ENCODE measurements at places on chromosomes 5 and 9. TPM values are rescaled to one million over a fixed set of nuclear protein-coding genes. Genes with fewer than 3 reads are reported as not detected.

The WNT8A gene
- not detected for total RNA-seq

The GABRP gene
- not detected for total RNA-seq

The PAXX gene
- total RNA-seq: 104 TPM

GRCh38 chr9:15211160-15211814, 95.7 kb downstream of the TTC39B start:
- DNase-seq: peak; percentile 48

GRCh38 chr9:114718801-114719221, 36.8 kb upstream of the TEX48 start:
- peak; percentile 42 for DNase-seq

GRCh38 chr9:129323376-129323998, 145.4 kb upstream of the IER5L start:
- DNase-seq: no peak

GRCh38 chr9:111040494-111040893, 2.2 kb upstream of the LPAR1 start:
- DNase-seq: no peak

DNA sequence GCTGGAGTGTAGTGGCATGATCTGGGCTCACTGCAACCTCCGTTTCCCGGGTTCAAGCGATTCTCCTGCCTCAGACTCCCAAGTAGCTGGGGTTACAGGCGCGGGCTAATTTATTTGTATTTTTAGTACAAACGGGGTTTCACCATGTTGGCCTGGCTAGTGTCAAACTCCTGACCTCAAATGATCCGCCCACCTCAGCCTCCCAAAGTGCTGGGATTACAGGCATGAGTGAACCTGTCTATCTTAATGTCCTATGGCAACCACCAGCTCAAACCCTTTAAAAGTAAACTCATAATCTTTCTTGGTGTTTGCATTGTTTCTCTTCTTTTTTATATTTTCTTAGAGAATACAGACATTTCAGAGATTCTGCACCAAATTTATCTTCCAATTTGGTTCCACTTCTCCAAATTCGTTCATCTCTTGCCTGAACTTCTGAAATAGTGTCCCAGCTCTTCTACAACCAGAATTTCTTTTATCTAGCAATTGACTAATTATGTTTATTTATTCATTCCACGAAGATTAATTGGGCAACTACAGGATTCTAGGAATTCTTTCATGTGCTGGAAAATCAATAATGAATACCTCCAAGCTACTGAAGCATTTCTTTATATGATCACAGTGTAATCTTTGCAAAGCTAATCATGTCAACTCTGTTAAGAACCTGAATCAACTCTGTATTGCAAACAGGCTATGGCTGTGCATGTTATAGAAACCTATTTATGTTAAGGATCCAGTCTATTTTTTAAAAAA, 60.0 kb upstream of the TYRP1 start:
- no peak for DNase-seq

DNA sequence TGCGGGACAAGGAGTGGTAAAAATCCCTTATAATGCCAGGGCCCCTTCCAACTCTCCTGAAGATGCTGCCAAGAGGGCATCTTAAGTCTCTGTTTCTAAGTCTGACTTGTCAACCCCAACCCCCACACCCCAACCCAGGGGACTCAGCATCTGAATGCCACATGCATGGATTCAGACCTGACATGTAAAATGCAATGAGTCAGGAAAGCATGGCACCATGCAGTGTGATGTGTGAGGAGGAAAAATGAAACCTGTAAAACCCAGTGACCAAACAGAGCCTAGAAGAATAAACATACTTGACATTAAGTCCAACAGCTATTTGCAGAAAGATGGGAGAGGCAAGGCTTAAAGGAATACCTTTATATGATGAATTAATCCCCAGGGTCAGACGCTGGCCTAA, 112.4 kb downstream of the ASTN2 start:
- no peak for DNase-seq

- DNase-seq: no peak
Measured at GRCh38 chr5:76688836-76689235, 27.1 kb upstream of the F2R start.

DNA sequence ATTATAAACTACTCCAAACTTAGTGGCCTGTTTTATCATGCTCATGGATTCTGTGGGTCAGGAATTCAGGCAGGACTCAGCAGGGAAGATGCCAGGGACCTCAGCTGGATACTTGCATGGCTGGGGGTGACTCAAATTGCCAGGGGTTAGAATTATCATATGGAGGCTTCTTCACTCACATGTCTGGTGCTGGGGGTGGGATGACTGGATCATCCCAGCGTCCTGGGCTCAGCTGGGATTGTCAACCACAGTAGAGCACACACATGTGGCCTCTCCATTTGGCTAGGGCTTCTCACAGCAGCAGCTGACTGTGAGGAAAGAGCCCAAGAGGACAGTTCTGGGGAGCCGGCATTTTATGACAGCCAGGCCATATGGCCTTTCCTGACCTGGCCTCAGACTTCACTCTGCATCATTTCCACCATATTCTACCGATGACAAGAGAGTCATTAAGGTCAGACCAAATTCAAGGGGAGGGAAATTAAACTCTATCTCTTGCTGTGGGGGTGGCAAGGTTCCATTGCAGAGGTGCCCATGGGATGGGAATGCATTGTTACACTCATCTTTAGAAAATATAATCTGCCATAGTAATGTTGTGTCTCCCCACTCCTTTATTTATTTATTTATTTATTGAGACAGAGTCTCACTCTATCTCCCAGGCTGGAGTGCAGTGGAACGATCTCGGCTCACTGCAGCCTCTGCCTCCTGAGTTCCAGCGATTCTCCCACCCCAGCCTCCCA, 5.2 kb upstream of the GRK6 start:
- DNase-seq: no peak

GRCh38 chr9:135921749-135922310, 14.5 kb upstream of the CAMSAP1 start:
- no peak for DNase-seq

DNA sequence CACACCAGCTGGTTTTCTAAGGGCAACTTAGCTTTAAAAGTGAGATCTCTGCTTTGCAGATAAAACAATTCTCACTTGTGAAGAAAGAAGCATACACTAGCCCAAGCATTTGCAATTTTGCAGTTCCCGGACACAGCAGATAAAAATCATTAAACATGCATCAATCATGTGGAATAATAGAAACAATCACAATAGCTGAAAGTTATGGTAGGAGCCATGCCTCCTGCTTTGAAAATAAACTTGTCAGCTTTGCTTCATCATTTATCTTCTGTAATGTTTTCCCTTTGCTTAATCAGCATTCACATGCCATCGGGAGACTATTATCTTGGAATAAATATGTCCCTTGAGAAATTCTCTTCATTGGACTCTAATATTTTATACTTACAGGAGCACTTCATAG, 60.3 kb upstream of the DAB2 start:
- DNase-seq: no peak

- DNase-seq: no peak
Measured at GRCh38 chr5:53233645-53234405, 124.3 kb upstream of the MOCS2 start.

Data from T-cell (primary cell).